ENCODE measurements at places on chromosomes 13 and 19. TPM values are rescaled to one million over a fixed set of nuclear protein-coding genes. Genes with fewer than 3 reads are reported as not detected.

- no peak for DNase-seq
These were observed 20.2 kb downstream of the LIG4 start for GRCh38 chr13:108195146-108195545.

CUL4A gene
- 159 TPM for total RNA-seq

FAM124A gene
- total RNA-seq = 1.6 TPM

PTPRS gene
- 1.9 TPM for total RNA-seq

FXYD7 gene
- total RNA-seq = 0.66 TPM

FFAR2 gene
- total RNA-seq = not detected

DNA sequence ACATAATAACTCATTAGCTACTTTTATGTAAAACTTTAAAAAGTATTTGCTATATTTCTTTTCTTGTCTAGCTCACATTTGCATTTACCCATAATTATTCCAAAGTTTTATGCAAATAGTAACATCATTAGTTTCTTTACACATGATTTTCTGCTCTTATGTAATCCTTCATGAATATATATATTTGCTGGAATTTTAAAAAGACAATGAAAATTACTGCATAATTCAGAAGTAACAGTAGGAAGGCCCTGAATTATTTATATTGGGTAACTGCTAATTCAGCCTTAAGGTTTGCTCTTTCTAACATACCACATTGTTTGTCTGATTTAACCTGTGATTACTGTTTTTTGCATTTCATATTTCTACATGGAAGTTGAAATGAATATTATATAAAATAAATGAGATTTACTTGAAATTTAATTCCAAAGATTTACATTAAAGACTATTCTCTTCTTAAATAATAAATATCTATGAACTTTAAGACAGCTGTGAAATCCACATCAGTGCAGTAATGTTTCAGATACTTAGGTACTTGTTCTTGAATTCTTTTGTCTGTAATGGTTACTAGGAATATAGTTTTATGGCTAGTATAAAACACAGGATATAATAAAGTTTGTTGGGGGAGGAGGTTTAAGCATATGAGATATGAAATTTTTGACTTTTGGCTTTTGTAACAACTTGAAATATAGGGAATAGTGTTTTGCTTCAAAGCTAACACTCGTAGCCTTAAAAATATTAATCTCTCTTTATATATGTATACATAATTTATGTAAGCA lies 46.0 kb downstream of the B3GLCT start:
- no peak for DNase-seq

- no peak for DNase-seq
These were observed 1555.4 kb upstream of the MIR17HG start for GRCh38 chr13:89791971-89792630.

GRCh38 chr13:112179995-112180394 lies 113.0 kb downstream of the SOX1 start:
- DNase-seq = no peak

DNA sequence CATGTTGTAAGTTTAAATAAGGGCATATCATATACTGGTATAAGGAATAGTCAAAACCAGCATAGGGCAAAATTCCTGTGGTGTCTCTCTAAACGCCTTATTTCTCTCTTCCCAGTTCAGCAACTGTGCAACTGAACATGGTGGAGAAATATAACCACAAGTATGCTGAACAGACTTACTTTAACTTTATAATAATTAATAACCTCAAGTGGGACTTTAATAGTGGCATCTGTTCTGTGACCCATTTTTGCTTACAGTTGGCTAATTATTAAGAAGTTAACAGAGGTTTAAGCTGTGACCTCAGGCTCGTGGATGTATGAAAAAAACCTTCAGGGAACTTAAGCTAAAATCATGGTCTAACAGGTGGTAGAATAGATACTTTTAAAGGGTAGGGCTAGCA lies 54.3 kb downstream of the MICU2 start:
- DNase-seq = no peak

- peak; percentile 67 for DNase-seq
These were observed 59.4 kb upstream of the WASF3 start for GRCh38 chr13:26497968-26498511.

MED26 gene
- 13.5 TPM for total RNA-seq

DKKL1 gene
- not detected for total RNA-seq

GRCh38 chr13:37273836-37274235 lies 168.4 kb upstream of the CSNK1A1L start:
- no peak for DNase-seq

DNA sequence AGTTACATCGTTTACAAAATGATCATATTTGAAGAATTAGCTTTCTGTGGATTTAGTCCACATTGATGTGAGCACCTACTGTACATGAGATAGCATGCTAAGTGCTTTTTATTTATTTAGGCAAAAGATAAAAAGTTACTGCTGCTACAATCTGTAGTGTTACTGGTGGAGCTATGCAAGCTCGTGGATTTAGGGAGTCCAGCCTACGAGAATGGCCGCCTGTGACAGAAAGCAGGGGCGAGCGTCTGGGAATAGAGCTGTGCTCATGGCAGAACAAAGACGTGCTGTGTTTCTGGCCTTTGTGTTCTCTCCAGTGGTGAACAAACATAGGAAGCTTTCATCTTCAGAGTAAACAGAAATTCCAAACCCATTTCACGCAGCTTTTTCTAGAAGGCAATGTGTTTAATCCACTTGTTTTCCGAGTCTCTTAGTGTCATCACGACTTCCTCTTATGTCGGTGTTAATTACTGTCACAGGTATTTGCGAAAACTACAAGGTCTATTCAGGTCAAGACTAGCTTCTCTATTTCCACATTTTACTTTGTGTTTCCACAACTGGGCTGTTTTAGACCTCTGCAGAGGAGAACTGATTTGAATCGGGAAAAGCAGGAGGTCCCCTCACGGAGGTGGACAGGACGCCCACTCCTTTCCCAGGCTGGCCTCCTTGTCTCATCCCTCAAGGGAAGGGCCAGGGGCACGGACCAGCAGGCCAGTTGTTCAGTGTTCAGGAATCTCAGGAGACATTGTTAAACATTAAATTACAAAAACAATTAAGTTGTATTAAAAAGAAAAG lies 67.3 kb downstream of the ATP11A start:
- no peak for DNase-seq

CYP2S1 gene
- total RNA-seq = 1.7 TPM

GRCh38 chr13:35165205-35165604 lies 223.1 kb downstream of the NBEA start:
- DNase-seq = no peak

DNA sequence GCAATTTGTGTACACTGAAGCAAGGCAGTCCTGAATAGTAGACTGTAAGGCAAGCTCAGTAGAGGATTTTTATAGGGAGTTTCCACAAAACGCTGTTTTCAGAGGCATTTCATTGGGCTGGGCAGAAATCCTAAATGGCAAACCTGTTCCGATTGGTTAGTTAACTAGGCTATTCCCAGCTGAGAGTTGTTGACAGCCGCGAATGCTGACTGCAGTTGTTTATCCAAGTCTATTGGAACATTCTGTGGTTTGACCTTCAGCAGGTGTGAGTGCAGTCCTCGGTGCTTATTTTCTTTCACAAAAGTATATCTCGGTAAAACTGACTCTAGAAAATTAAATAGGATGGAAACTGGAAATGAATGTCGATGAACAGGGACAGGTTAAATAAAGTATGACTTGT lies 45.4 kb downstream of the TPT1 start:
- no peak for DNase-seq

DNA sequence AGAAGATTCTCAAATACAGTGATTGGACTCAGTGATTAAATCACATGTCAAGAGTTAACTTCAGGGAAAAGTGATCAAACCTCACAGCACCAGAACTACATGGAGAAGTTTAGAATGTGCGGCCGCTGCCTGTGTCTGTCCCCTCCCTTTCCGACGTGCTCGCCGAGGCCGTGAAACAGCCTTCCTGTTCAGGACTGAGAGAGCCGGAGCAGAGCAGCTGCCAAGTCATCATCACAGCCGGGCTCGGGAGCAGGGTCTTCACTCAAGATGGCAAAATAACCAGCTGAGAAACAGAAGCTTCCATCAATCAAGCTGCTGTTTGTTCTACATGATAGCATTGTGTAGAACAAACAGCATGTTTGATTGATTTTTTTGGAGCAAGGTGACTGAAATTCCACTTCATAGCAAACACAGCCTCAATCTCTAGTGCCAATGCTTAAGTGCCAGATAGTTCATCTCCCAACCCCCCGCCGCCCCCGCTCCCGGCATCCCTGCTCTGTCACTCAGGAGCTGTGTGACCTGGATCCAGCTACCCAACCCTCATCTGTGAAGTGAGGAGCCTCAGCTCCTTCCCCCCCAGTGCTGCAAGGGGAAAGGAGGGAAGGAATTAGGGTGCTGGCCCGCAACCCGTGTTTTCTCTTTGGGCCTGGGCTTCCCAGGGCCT lies 70.6 kb downstream of the HSPH1 start:
- no peak for DNase-seq

PROZ gene
- not detected for total RNA-seq

SLC10A2 gene
- not detected for total RNA-seq

FSD1 gene
- total RNA-seq = 9.7 TPM

- no peak for DNase-seq
These were observed 271.9 kb upstream of the GPC6 start for GRCh38 chr13:92954746-92955145.

DNA sequence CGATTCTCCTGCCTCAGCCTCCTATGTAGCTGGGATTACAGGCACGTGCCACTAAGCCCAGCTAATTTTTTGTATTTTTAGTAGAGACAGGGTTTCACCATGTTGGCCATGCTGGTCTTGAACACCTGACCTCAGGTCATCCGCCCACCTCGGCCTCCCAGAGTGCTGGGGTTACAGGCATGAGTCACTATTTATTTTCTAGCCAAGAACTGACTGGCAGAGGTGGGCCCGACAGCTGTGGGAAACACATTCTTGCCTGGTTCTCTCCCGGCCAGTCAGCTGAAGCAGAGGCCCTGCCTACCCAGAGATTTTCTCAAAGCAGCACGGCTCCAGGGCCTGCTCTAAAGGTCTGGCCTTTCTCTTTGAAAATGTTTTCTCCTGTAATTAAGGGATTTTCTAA lies 108.0 kb downstream of the KCTD15 start:
- DNase-seq = peak; percentile 37

ZNF497 gene
- total RNA-seq = 0.67 TPM

DNA sequence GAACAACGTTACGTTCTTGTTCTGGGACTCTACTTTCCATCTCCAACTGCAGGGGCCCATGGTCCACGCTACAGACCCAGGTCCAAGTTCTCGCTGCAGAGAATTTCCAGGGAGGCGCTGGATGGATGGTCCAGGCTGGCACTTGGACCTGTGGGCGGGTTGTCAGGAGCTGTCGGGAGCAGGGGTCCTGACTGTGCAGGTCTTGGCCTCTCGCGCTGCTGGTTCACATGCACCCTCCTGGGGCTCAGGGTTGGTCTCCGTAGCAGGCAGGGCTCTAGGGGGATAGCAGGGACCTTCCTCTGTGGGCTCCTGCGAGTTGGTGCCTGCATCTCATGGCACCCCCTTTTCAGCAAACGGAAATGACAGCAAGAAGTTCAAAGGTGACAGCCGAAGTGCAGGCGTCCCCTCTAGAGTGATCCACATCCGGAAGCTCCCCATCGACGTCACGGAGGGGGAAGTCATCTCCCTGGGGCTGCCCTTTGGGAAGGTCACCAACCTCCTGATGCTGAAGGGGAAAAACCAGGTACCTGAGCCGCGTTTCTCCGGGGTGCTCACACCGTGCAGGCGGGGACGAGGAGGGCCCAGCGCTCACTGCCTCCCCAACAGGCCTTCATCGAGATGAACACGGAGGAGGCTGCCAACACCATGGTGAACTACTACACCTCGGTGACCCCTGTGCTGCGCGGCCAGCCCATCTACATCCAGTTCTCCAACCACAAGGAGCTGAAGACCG lies 6.6 kb downstream of the PTBP1 start:
- no peak for DNase-seq

DNA sequence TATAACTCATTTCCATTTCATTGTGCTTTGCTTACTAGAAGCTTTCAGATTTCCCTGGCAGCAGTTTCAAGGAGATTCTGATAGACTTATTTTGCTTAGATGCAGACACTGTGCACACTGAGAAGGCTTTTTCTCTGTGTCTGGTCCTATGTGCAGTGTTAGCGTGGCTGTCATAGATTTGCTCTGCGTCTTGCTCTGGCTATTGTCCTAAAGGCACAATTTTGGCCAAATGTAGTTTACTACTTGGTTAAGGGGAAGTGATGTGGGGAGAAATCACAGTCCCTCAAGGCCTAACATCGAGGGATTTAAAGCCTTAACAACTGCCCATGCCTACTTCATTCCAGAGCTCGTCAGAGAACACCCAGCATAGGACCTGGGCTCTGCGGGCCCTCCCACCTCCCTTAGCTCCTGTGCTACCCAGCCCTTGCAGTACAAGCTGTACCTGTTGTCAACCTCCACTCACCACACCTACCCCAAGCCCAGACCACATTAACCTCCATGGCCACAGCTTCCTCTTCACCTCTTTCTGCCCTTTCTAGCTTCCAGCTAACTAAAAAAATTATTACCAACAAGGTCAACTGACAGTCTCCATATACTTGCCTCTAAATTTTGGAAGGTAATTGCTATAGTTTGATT lies 38.9 kb upstream of the KATNAL1 start:
- DNase-seq = no peak

DNA sequence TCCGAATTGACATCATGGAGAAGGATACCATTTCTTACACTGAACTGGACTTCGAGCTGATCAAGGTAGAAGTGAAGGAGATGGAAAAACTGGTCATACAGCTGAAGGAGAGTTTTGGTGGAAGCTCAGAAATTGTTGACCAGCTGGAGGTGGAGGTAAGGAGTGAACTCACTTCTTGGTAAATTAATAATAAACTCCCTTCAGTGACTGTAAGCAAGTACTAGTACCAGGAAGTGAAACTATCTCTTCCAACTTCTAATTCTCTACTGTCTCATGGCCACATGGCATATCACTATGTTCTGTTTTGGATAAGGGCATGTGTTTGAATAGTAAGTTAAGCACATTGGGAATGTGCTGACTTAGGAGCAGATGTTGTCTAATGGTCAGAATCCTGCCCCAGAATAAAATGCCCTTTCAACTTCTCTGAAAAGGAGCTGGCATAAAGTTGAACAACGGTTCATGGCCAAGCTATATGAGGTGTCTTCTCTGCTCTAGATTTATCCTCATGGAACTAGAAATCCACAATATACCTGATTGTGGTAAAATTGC lies 13.4 kb downstream of the OLFM4 start:
- no peak for DNase-seq

CLEC17A gene
- total RNA-seq = not detected

- no peak for DNase-seq
These were observed 55.7 kb downstream of the SERP2 start for GRCh38 chr13:44429311-44429710.

PODNL1 gene
- 0.23 TPM for total RNA-seq

DNA sequence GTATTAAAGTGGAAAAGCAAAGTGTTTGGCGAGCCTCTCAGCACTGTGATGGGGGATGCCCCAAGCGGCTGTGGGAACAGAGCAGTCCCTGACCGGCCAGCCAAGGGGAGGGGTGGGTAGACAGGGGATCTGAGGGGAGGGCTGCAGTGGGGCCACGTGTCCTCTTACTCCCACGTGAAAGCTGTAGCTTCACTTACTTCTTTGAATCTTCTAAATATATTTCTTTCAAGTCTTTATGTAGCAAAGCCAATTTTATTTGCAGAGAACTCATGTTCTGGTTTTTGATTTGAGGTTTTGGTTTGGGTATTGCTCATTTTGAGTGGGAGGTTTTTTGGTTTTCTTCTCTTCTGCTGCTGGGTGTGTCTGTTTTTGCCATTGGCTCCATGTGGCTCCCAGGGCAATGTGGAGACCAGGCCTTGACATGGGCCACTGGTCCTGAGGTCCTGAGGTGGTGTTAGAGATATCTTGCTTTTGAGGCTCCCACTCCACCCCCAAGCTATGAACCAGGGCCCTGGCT lies 17.7 kb upstream of the OVOL3 start:
- DNase-seq = no peak

All from HT1080 (cell line).